ENCODE measurements at places on chromosomes 3 and 15.
A peak's percentile ranks its signal among the peaks of the same experiment; 100 is the strongest.

DNA sequence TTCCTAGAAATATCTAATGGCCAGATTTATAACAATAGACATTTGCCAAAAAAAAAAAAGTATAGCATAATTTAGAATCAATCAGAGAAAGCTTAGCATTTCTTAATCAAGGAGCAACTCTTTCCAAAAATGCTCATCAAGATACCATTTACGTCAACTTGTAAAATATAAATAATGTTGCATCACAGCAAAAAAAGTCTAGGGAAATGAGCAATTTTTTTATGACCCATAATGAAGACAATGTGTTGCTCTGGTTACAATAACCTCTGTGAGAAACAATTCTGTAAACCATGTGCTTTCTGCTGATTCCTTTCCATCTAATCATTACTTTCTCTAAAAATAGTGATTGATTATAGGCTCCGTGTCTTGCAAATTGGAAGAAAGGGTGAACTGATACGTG lies 36.3 kb downstream of the KBTBD8 start:
- DNase-seq: no peak

GRCh38 chr3:173913397-173913796 lies 515.9 kb downstream of the NLGN1 start:
- no peak for DNase-seq

GRCh38 chr3:54337846-54338245 lies 215.5 kb downstream of the CACNA2D3 start:
- no peak for DNase-seq

- DNase-seq: no peak
These were observed 76.0 kb upstream of the SNRPA1 start for GRCh38 chr15:101371081-101371480.

DNA sequence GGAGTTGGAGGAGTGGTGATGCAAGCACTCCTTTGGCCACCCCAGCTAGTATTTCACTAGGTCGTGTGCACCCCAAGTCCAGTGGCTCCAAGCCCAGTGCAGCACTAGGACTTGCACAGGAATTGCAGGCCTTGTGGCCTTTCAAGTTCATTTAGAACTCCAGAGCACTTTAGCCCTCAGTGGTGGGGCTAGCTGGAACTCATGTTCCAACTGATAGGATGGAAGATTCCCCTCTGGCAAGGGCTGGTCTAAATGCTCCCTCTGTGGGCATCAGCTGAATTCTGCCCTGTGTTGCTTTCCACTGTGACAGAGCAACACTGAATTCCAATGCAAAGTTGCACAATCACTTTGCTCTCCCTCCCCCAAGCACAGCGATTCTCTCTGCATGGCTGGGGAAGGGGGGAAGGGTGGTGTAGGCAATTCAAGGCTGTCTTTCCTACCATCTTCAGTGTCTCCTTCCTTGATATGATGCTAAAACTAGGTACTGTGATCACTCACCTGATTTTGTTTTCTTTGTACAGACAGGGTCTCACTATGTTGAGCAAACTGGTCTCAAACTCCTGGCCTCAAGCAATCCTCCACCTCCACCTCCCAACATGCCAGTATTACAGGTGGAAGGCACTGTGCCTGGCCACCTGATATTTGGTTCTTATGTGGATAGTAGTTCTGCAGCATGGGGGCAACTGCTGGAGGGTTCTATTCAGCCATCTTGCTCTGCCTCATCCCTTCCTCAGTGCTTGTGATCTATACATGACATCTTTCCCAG lies 10.3 kb downstream of the USF3 start:
- DNase-seq: no peak

GRCh38 chr3:187558990-187559389 lies 111.2 kb downstream of the SST start:
- no peak for DNase-seq

- DNase-seq: no peak
These were observed 31.0 kb downstream of the NEK4 start for GRCh38 chr3:52739730-52740129.

DNA sequence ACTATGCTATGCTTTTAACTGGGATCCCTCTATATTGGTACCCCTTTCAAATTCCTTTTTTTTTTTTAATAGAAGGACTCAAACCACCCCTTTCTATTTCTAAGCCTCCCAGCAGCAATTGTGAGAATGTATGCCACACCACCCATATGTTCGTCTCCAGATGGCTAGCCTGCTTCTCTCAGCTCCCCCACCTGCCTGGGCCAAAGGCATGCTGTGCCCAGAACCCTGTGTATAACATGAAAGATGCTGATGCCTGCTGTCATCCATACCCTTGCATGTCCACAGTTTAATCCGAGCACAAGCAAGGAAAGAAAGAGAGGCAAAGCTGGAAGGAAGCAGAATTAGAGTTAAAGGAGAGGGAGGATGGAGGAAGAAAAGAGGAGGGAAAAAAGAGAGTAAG lies 159.5 kb upstream of the CNTN6 start:
- no peak for DNase-seq

- DNase-seq: no peak
These were observed 23.0 kb downstream of the IGF1R start for GRCh38 chr15:98671060-98672008.

DNA sequence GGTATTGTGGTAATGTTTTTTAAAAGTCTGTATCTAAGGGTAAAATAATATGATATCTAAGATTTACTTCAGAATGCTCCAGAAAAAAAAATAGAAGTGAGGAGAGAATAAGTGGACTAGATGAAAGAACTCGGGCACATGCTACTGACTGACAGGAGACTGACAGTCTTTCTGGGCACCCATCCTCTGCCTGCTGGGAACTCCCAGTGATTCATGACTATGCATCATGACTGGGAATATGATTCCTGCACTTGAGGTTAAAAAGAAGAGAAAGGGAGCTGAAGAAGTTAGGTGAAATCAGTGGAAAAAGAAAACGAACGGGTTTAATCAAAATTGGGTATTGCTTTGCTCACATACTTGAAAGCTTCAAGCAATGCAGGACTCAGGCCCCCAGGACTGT lies 35.7 kb upstream of the SPSB4 start:
- DNase-seq: no peak

DNA sequence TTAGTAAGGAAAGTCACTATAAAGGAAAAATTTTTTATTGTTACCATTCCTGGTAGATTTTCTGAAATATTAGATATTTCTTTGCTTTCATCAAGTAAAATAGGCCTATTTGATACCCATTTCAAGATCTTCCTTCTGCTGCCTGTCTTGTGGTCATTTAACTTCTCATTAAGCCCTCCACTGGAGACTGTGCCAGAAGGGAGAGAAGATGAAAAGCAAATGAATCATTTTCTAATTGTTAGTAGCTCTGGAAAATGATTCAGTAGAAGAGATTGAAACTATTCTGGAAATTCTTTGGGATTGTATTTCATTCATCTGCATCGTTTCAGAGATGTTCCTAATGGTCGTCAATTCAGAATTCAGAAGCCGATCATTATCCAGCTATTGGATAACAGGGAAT lies 3.2 kb downstream of the KCTD6 start:
- no peak for DNase-seq

DNA sequence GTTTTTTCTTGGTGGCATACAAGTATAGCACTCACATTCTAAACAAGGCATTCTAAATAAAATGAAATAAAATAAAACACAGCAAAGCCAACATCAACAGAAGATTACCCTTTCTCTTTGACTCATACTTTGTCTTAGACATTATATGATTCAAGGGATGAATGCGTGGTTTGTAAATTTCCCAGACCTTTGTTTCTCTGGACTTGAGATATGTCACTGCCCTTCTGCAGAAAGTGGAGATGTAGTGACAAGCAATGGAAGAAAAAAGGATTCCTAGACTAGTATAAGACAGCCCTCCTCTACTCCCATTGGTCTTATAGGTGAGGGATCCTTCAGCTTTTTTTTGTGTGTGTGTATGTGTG lies 22.4 kb downstream of the NANOGP8 start:
- DNase-seq: no peak

DNA sequence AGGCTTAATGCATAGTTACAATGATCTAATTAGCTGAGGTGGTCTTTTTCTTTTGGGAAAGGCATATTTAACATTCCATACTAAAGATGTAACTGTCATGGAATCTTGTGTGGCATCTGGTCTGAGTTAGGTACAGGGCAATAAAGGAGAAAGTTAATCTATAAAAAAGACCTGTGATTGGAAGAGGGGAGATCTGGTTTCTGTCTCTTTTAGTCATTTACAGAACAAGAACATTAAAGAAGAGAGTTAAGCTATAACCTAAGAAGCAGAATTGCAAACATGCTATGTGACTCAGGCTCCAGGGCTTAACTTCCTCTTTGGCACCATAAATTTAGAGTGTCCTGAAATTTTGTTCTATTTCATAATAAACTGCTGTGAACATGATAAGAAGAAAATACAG lies 47.2 kb upstream of the MME start:
- no peak for DNase-seq

- DNase-seq: peak; percentile 66
These were observed 73.6 kb downstream of the EEFSEC start for GRCh38 chr3:128226795-128227395.

GRCh38 chr3:187498211-187498724 lies 130.1 kb downstream of the RTP4 start:
- no peak for DNase-seq

DNA sequence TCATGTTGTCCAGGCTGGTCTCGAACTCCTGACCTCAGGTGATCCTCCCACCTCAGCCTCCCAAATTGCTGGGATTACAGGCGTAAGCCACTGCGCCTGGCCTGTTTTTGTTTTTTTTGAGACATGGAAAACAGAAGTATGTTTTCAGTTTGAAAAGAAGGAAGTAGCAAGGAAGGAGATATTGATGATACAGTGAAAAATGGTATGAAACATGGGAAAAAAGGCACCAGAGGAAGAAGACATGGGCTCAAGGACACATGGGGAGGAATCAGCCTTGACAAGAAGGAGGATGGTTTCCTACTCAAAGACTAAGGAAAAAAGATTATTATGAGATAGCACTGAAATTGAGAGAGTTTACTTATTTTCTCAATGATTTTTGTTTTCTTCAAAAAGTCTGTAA lies 30.7 kb downstream of the FMN1 start:
- no peak for DNase-seq

DNA sequence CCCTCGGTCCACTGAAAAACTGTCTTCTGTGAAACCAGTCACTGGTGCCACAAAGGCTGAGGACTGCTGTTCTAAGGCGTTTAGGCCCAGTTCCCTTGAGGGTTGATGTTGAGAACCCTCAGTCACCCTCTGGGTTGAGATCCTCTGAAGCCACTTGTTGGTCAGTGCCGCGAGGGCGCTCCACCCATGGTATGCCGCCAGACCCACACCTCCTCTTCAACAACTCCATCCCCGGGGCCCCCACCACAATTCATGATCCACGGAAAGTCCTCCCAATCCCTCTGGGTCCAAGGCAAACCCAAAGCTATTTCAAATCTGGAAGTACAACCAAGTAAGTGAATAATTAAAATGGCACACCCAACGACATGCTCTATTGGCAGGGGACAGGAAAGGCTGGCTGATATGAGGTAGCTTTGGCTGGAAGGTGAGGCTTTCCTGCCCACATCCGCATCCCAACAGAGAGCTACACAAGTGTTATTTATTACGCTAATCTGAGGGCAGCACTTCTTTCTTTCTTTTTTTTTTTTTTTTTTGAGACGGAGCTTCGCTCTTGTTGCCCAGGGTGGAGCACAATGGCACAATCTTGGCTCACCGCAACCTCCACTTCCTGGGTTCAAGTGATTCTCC lies 58.1 kb downstream of the XXYLT1 start:
- no peak for DNase-seq
